ENCODE measurements at places on chromosomes 2 and 18.
A peak's percentile ranks its signal among the peaks of the same experiment; 100 is the strongest.

- peak; percentile 31 for DNase-seq
Observed at GRCh38 chr2:67649331-67650261, 252.5 kb downstream of the ETAA1 start.

DNA sequence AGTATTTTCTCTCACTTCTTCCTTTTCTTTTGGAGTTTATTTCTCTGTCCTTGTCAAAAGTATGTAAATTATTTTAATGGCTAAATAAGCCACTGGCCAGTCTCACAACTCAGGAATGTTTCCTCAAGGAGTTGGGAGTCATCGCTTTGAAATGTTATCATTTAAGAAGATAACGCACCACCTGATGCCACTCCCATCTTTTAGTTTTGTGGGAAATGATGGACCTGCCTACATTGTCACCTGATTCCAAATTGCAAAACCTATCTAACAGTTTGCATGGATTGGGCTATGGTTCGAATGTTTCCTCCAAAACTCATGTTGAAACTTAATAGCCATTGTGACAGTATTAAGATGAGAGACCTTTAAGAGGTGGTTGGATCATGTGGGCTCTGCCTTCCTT, 32.4 kb upstream of the PPM1B start:
- no peak for DNase-seq

GRCh38 chr2:18057657-18058056, 179.2 kb downstream of the KCNS3 start:
- DNase-seq: no peak

- DNase-seq: peak; percentile 23
Observed at GRCh38 chr18:32674491-32674890, 98.3 kb downstream of the KLHL14 start.

DNA sequence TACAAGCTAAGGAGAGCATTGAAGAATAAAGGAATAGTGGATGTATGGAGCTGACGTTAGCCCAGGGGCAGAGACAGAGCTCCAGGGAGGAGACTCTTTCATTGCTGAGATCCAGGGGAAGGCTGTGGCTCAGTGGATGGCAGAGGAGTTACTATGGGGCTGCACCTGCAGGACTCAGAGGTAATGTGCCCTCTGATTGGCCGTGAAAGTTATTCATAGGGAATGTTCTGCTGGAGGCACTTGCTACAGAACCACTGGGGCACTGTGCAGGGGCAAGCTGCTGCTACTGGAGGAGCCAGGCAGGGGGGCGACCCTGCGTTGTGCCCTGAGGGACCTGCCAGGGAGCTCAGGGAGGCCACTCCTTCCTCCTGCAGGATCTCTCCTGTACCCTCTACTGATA, 199.2 kb downstream of the PTPRM start:
- DNase-seq: peak; percentile 26

Data from iPS-NIHi11 (cell line).